ENCODE measurements at places on chromosomes 3 and 15. TPM values are rescaled to one million over a fixed set of nuclear protein-coding genes. Genes with fewer than 3 reads are reported as not detected.

Gene DUOX2
- total RNA-seq: not detected

Gene C3orf85
- not detected for total RNA-seq

Gene SCN11A
- total RNA-seq: 0.08 TPM

Gene ATP13A3
- 56.3 TPM for total RNA-seq

Gene IL20RB
- 1.9 TPM for total RNA-seq

Gene ZNF148
- total RNA-seq: 50.3 TPM

Gene FBXL22
- total RNA-seq: 0.50 TPM

Gene ROBO1
- total RNA-seq: 5.3 TPM

- DNase-seq: no peak
These were observed 134.8 kb downstream of the RBMS3 start for GRCh38 chr3:29415482-29416223.

DNA sequence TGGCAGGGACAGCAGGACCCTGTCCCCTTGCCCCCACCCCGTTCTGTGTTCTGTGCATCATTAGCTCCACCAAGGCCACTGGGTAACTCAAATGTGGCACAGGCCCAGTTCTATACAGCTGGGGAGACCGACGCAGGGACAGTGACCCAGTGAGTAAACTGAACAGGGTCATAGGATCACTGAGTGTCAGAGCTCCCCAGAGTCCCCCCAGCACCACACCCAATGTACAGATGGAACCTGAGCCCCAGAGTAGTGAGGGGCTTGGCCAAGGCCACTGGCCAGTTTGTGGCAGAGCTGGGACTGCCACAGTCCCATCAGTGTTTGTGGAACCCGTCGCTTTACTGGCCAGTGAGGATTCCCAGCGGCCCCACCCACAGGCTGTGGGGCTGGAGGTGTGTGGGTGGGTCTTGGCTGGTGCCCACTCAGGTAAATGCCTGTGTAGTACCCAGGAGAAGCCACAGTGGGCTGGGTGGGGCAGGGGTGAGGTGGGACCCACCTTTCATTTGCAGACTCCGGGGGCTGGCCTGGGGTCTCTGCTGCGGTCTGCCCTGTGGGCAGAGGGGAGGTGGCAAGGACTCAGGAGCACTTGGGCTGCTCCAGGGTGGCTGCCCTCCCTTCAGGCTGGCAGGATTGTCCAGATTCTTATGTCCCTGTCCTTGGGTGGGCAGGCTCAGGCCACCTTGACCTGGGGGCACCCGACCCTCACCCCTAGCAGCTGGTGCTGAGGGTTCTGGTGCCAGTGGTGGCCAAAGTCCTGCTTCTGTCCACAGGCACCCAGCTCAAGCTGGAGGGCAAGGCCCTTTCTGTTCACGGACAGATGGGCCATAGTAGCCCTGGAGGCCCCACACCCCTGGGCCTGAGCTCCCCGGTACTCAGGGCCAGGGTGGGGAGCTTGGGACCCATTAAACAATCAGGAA is 11.6 kb upstream of the CLK3 start:
- DNase-seq: no peak

- no peak for DNase-seq
These were observed 31.0 kb downstream of the ENTPD3 start for GRCh38 chr3:40417845-40418543.

DNA sequence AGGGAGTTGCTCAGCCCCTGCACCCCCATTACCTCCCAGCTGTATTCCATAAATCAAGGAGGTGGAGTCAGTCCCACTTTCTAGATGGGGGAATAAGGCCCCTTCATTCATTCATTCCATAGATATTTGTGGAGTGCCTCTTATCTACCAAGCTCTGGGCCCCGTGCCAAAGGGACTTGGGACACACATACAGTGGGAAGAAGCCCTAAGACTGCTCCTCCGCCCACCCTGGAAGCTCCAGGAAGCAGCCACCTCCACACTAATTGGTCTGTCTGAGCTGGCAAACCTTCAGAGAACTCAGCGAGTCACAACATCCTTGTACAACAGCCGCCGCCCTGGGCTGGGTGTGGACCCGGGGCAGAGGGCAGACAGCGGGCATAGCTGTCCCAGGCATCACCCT is 6.4 kb downstream of the STRA6 start:
- no peak for DNase-seq

GRCh38 chr3:150521463-150521862 is 24.8 kb downstream of the SERP1 start:
- no peak for DNase-seq

GRCh38 chr3:66472313-66473134 is 28.3 kb downstream of the LRIG1 start:
- no peak for DNase-seq

GRCh38 chr3:40691452-40691861 is 166.7 kb downstream of the ZNF621 start:
- DNase-seq: no peak

DNA sequence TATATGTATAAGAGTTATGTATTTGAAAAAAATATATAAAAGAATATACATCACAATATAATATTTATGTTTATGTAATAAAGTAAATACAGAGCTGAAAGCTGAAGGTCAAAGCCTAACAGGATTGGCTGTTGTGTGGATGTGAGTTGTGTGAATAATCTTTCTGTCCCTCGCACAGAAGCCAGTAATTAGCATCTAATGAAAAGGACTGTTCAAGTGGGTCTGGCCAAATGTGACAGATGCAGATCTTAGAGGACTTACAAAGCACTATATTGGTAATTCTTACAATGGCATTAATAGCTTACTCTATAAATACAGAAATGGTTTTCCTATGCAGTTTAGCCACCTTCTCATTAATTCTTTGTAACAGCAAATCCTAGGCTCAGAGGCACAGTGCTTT is 2.4 kb downstream of the MKRN3 start:
- DNase-seq: no peak

Measured in activated naive CD8-positive, alpha-beta T cell treated with anti-CD3 and anti-CD28 coated beads, Interleukin-2, amount 10 ng/mL, durations not matched to agents 7 days and 5 days (primary cell).